GM12878 (cell line): ENCODE measurements at places on chromosomes 4 and X. TPM values are rescaled to one million over a fixed set of nuclear protein-coding genes. Genes with fewer than 3 reads are reported as not detected.

MORF4L2 gene
- 154 and 167 TPM in 2 replicates for total RNA-seq

DNA sequence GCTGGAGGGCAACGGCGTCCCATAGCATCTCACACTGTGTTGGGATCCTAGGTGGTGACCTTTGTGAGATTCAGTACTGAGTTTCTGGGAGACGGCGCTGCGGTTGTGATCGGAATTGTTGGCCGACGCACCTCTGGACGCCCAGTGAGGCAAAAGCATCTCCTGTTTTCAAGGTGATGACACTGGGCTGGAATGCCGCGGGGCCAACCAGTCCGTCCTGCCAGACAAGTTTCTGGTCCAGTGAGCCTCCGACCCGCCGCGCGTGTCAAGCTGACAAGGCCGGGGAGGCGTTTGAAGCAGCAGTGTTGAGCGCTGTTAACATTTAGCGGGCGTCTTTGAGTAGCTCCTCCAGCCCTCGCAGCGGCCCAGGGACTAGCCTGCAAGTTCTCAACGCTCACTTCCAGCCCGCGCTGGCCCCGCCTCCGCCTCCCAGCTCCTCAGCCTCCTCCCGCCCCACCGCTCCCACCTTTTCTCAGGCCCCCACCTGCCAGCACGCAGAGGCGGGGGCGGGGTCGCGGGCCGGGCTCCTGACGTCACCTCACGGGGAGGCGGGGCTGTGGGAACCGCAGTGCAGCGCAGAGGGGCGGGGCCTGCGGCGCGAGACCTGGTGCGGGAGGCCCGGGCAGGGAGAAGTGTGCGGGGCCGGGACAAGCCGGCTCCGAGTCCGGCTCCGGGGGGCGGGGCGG, 482 bp upstream of the CDS1 start:
- no peak for DNase-seq
- no peaks in the 10 kb centered on the region for H3K36me3 ChIP-seq
- H3K4me1 ChIP-seq = no peaks in the 10 kb centered on the region

GRCh38 chrX:6667048-6667768, 132.3 kb upstream of the VCX3A start:
- H3K4me1 ChIP-seq = no peaks in the 10 kb centered on the region
- no peak for DNase-seq
- no peak overlapping the region for H3K27ac ChIP-seq
- H3K4me3 ChIP-seq = no peak overlapping the region
- H3K27me3 ChIP-seq = no peaks in the 10 kb centered on the region

- no peaks in the 10 kb centered on the region for H3K4me1 ChIP-seq
- H3K36me3 ChIP-seq = no peaks in the 10 kb centered on the region
- H3K27me3 ChIP-seq = no peaks in the 10 kb centered on the region
- no peak for DNase-seq
Measured at GRCh38 chrX:6683353-6683752, 148.4 kb upstream of the VCX3A start.
